Osteocyte (in vitro differentiated cells): ENCODE measurements at places on chromosomes 7 and 10. TPM values are rescaled to one million over a fixed set of nuclear protein-coding genes. Genes with fewer than 3 reads are reported as not detected.

The SRRM3 gene
- 0.46 and 0.71 TPM in 2 replicates for total RNA-seq

The TCF7L2 gene
- 86.9 and 88.2 TPM in 2 replicates for total RNA-seq

The ITPRID1 gene
- not detected in 2 replicates for total RNA-seq

The SLC29A3 gene
- 4.1 and 4.4 TPM in 2 replicates for total RNA-seq

The CTAGE8 gene
- 0.97 TPM in 1 of 2 replicates, not detected in the other for total RNA-seq

The LIPM gene
- not detected in 2 replicates for total RNA-seq

The DDIT4 gene
- total RNA-seq, result 288 and 290 TPM in 2 replicates

The PRLHR gene
- not detected in 2 replicates for total RNA-seq

The ENTPD7 gene
- total RNA-seq, result 21.7 and 22.8 TPM in 2 replicates

The FAM20C gene
- 132 and 143 TPM in 2 replicates for total RNA-seq

The IKZF1 gene
- total RNA-seq, result not detected in 2 replicates

- DNase-seq, result no peak
Measured at GRCh38 chr7:151504715-151505326, 14.9 kb downstream of the RHEB start.

GRCh38 chr7:65946904-65947303, 35.1 kb downstream of the GUSB start:
- DNase-seq, result no peak

DNA sequence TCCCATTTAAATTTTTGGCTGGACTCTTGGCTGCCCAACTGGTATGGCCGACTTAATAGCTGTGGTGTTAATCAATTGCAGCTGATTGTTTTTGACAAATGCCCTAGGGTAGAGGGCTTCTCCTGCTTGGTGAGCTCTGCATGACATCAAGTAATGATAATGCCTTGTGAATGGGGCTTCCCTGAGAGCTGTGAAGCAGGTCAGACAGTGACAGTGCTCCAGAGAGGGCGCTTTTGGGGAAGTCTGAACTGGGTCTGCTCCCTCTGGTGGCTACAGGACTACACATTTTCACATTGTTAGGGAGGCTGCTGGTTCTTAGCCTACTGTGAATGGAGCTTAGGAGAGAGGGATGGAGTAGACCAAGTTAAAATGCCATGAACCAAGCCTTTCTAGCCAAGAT, 98.8 kb downstream of the SDK1 start:
- DNase-seq, result no peak

- DNase-seq, result no peak
Measured at GRCh38 chr10:88958721-88959120, 6.1 kb upstream of the ACTA2 start.

DNA sequence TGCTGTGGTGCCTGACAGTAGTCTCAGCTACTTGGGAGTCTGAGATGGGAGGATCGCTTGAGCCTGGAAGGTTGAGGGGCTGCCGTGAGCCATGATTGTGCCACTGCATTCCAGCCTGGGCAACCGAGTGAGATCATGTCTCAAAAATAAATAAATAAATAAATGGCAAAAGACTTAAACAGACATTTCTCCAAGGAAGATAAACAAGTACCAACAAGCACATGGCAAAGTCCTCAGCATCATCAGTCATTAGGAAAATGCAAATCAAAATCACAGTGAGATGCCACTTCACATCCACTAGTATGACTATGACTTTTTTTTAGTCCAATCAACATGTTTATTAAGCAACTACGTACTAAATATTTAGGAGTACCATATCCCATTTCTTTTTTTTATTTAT, 21.3 kb upstream of the KPNA7 start:
- DNase-seq, result no peak

DNA sequence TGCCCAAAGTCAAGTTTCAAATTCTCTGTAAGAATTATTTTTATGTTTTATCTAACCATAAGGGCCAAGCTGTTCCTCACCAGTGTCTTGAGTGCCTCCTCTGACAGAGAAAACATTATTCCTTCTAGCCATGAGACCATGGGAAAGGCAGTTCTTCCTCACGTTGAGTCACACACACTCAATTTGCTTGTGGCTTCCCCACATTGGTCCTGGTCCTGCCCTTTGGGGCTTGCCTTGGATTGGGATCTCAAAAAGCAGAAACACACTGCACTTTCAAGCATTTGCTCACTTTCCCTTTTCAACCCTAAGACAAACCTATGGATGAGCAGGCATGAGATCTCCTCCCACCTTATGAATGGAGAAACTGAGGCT, 248.3 kb upstream of the IGFBP3 start:
- DNase-seq, result no peak

DNA sequence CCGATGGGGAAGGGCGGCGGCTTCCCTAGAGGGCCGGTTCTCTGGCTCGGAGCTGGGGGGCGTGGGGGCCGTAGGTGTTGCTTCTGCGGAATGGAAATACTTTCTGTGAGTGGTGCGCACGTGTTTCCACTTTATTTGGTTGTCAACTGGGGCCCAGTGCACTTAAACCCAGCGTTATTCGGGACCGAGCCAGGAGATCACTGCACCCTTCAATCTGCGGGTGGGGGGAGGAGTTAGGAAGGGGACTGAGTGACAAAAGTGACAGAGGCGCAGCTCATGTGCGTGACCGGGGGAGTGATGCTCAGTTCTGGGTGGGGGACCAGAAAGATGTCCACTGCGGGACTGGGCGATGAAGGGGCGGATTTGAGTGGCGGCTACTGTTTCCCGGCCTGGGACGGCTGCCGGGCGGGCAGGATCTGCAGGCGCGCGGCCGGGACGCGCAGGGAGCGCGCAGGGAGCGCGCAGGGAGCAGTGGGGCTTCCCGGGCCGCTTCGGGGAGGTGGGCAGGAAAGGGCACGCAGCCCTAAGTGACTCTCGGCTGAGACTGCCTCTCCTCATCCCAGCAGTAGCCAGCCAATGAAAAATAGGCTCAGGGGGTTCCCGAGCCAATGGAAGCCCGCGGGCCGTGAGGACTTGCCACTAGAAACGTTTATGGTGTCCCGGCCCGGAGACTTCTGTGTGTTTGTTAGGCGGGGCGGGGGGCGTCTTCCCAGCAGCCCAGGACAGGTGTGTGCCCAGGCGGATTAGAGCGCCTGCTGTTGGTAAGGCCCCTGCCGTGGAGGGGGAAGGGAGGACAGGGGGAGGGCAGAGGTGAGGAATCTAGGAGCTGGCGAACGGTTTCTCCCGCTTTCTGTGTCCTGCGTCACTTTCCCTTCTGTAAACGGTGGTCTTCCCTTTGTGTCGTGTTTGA, 54.3 kb upstream of the KDM7A start:
- no peak for DNase-seq

GRCh38 chr7:45190406-45191165, 33.0 kb downstream of the RAMP3 start:
- DNase-seq, result peak; percentile 69

DNA sequence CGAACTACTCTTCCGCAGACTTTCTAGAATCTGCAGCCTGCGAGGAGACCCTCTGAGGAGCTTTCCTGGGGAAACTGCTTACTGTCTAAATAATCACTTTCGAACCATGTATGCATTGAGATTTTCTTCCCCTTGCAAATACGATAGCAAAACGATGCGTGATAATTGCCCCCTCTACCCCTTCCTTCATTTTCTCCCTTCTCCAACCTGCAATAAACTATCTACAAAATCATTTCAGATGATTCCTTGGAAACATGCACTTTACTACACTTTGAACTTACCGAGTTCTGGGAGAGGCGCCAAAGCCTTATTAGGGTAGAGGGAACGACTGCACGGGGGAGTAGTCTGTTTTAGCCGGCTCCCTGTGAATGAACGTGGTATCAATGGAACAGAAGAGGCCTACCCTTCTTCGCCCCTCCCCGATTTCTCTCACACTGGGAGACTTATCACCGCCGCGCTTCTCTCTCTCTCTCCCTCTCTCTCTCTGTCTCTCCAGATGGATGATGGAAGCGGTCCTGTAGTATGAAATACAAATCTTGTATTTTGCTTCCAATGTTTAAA, at the start of gene FGFBP3:
Gene FGFBP3 (minus strand): TSS at position 370 of the 561 bp plus-strand sequence. CDS start 517 bp downstream, outside the sequence.
- peak; percentile 66 for DNase-seq

- no peak for DNase-seq
Measured at GRCh38 chr7:82373926-82374635, 69.5 kb downstream of the CACNA2D1 start.

GRCh38 chr10:77297393-77297739, 340.2 kb downstream of the KCNMA1 start:
- DNase-seq, result no peak

DNA sequence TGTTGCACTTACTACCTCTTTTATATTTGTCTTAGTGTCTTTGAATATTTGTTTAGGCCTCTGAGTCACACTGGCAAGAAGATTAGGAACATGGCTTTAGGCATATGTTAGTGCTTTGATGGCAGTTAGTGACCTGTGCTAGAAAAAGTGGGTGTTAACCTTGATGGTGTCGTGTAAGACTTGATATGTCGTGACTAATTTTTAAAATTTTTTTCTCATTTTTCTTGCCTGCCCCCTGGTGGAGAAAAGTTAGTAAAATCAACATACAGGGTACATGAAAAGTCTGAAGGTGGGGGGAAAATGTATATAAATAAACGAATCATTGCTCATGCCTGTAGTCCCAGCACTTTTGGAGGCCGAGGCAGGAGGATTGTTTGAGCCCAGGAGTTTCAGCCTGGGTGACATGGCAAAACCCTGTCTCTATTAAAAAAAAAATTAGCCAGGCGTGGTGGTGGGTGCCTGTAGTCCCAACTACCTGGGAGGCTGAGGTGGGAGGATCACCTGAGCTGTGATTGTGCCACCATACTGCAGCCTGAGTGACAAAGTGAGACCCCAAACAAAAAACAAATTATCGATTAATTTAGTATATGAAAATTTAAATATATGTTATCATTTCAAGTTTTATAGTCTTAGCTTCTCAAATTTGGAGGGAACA, 44.6 kb downstream of the TAX1BP1 start:
- DNase-seq, result no peak

GRCh38 chr7:79713276-79713675, 259.8 kb upstream of the MAGI2 start:
- no peak for DNase-seq

GRCh38 chr10:104322416-104322782, 15.9 kb downstream of the ITPRIP start:
- no peak for DNase-seq

- no peak for DNase-seq
Measured at GRCh38 chr7:20290505-20291111, 40.1 kb upstream of the ITGB8 start.
